ENCODE measurements at places on chromosomes 12 and 14. TPM values are rescaled to one million over a fixed set of nuclear protein-coding genes. Genes with fewer than 3 reads are reported as not detected.

GRCh38 chr12:120470150-120470784 is 719 bp upstream of the SRSF9 start:
- no peak for DNase-seq

DNA sequence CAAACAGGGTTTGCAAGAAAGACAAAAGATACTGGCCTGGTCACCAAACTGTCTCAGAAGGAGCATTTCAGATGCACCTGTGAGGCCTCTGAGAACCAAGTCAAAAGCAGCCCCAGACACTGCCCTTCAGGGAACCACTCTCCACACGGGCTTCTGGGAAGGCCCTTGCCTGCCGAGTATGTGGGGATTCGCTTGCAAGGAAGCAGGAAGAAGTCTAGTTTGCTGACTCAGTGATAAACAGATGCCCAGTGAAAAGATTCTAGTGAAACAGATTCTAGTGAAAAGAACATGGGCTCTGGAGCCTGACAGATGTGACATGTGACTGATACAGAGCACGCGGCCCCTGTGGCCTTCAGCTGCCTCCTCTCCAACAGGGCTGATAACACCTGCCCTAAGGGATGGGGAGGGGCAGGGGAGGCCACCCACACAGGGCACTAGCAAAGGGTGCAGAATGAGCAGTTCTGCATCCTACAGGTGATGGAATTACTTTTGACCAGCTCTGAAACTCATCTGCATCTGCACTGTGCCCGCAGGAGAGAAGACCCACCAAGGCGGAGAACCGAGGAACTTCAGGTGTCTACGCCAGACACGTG is 19.1 kb downstream of the AMN start:
- DNase-seq, result no peak

DNA sequence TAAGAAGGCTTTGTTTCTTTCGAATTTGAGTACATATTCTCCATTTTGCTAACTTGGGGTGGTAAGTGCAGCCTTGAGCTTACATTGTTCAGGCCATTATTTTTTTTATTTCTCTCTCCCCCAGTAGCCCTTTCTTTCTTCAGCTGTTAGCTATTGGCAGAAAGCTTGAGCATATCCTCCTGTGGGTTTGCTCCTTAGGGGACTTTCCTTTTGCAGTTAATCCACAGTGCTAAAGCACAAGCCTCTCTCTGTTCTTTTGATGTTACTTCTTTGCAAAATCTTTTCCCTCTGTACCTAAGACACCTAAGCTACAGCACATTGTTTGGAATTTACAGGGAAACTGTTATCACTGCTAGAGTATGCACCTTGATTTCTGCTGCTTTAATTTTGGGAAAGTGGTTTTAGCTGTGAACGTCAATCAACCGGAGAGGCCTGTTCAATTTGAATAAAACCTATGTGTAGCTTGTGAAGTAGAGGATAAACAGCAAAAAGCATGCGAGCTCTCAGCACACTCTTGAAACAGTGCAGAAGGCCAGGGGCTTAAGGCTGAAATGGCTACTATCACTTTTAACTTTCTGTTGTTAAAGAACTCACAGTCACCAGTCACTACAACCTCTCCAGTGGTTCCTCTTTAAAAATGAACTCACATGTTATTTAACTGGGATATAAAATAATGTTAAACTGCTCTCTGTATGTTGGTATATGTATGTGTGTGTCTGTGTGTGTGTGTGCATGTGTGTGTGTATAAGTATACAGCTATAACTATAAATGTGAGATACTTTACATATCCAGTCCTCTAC is 139.2 kb downstream of the PDZRN4 start:
- no peak for DNase-seq

GRCh38 chr12:22729957-22730443 is 105.0 kb downstream of the ETNK1 start:
- DNase-seq, result no peak

DNA sequence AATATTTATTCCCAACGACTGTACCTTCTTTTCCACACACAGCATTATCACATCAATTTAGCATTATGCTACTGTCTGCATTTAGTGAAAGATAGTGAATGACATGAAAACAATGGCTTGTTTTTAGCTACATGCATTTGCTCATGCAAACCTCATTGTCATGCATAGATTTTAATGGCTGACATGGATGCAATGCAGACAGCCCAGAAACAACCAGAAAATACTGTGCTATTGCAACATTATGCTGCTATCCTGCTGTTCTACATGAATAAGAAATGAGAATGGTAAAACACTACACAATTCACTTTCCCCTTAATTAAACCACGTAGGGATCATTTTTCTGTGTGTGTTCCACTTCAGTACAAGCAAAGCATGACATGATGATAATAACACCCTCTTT is 90.8 kb downstream of the LIN7A start:
- DNase-seq, result no peak

SERPINA5 gene
- 9.1 TPM for polyA plus RNA-seq

DNA sequence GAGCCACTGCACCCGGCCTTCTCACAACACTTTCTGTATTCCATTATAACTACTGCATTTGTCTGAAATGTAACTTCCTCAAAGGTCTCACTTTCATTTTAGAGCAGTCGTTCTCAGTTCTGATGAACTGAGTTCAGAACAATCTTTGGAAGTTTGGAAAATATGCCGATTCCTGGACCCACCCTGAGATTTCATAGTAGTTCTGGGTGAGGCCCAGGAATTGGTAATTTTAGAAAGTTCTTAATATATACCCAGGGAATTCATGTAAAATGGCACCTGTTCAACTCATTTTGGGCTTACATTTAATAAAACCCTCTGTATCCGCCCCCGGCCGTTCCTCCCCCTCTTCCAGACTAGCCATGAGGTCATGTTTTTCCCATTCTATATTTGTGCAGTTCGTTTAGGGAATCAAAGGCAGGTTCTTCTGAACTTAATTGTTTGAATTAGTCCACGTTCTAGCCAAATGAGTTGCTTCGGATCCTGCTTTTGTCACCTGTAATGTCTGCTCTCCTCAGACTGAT is 5.9 kb downstream of the GSG1 start:
- no peak for DNase-seq

GRCh38 chr14:74064883-74065282 is 19.4 kb downstream of the ALDH6A1 start:
- DNase-seq, result no peak

DNA sequence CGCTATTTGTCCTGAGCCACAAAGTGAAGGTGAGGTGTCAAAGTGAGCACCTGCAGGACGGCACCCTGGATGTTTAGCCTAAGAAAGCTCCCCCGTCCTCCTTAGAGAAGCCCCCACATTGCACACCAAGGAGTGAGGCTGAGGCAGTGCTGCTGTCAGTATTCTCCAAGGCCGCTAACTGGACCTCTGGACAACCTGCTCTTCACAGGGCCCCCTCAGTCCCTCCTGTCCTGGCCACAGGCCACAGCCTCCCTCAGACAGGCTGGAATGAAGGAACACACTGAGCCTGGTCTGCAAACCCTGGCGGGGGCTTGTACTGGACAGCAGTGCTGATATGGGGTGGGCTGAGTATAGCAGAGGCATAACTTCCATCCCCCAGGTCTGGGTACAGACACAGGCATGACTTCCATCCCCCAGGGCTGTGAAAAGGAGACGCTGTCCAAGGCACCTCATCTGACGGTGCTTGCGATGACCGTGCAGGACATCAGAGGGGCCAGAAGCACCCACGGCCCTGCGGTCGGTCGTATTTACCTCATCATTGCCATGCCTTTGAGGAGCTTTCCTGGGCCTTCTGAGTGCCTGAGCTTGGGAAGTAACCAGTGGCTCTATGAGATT is 82.4 kb upstream of the DIO3 start:
- no peak for DNase-seq

- no peak for DNase-seq
These were observed 27.9 kb upstream of the RBM19 start for GRCh38 chr12:113994051-113994450.

GRCh38 chr14:73124180-73124894 is 12.0 kb upstream of the PSEN1 start:
- no peak for DNase-seq

KCNMB4 gene
- polyA plus RNA-seq, result 27.7 TPM

GRCh38 chr12:62629971-62630739 is 163.5 kb downstream of the MON2 start:
- no peak for DNase-seq

DNA sequence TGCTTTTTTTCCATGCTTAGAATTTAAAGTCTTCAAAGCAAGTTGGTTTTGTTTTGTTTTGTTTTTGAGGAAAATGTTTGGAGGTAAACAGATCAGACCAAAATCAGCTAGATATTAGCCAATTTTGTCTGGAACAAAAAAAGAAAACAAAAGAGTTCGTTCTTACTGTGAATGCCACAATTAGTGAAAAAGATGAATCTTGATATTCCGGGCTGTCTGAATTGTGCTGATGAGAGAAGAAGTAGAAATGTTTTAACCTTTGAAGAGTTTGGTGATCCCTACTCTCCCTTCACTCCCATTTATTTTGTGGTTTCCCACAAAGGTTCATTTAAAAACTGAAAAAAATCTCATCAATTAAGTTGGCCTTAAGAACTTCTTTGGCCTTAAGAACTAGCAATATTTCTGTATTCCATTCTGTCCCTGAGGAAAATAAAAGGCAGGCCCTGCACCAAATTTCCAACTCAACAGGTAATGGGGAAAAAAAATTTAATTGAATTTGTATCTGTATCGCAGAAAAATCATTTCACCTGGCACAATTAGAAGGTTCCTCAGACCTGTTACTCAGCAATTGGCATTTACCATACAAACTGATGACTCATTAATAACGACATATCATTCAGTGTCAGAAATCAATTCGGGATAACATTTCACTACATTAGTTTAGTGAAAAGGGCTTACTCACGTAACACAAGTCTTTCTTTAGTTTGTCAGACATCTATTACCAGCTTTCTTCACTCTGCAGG is 562 bp upstream of the GLIPR1L2 start:
- DNase-seq, result no peak

TMEM229B gene
- 3.8 TPM for polyA plus RNA-seq

DNA sequence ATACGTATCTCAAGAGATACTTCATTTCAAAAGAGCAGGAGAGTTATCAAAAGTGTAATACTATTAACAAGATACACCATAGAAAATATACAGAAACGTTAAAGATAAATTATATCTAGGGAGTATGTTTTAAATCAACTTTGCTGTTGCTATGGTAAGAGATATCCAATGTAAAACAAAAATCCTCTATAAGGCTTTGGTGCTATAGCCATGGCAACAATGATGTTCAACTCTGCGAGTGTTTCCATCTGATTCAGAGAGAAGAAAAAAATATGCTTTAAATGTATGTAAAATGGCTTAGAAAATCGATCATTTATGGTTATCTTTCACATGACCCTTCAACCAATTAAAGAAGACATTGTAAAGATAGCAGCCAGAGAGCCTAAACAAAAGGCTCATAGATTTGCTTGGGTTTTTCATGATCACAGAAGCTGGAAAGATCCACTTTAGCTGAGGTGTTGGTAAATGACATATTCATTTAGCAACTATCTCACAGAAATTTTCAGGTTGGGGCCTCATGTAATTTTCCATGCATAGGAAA is 387.0 kb upstream of the GARIN6 start:
- DNase-seq, result no peak

DNA sequence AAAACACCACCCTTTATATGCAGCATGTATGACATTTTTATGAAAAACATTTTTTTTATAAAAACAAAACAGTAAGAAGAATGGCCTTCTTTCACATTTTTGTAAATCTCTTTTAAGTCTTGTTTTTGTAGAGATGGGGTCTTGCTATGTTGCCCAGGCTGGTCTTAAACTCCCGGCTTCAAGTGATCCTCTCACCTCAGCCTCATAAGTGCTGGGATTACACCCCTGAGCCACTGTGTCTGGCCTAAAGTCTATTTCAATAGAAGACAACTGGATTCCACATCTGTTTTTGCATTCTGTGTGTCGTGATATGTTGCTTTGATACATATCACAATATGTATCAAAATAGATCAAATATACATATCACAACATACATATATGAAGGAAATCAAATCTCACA is 98.9 kb downstream of the ELK3 start:
- DNase-seq, result no peak

GRCh38 chr14:34170882-34171281 is 220.0 kb upstream of the EGLN3 start:
- no peak for DNase-seq

DNA sequence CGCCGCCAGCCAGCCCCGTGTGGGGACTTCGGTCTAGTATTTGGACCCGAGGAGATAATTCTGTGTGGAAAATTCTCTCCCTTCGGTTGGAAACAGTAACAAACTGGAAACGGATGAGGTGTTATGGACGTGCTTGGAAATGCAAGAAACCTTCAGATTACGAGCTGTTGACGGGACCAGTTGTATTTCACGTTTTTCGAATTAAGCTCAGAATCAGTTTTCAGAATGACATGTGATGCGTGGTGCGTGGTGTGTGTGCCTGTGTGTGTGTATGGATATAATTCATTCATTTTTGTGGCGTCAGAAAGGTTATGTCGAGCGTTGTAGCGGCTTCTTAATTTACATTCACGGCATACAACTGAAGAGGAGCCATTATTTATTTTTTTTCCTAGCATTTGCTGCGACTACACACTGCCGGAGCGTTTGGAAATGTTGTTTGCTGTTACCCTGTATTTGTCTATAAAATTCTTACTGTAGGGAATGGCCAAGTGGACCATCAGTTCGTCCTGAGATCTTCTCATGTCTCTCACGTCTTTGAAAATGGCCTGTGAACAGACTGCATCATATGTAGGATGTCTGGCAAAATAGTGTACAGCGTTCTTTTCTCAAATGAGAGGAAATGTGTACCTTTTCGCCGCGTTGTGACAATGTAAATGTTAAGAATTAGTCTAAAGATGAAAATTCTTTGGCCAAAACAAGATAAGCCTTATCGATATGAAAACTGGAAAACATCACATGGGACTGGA is 1.3 kb downstream of the TRAF3 start:
- DNase-seq, result no peak

DNA sequence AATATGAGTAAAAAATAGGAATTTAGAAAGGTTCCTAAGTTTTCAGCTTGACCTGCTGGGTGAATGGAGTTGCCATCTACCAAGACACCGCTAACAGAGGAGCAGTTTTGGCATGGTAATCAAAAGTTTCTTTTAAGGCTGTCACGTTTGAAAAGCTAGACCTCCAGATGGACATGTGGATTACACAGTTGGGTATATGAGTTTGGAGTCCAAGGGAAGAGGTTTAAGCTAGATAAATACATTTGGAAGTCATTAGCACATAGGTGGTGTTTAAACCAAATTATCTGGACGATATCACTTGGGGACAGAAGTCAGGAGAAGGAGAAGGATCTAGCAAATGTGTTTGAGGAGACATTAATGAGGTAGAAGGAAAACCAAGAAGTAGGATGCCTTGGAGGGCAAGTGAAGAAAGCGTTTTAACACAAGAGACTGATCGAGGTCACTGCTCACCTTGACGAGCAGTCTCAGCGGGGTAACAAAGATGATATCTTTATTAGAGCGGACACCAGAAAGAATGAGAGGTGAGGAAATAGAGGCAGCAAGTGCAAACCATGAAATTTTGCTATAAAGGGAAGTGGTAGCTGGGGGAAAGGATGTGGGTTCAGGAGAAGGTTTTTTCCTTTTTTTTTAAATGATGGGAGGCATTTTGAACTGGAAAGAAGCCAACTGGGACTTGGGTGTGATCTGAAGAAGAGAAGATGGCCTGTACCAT is 17.6 kb downstream of the PNP start:
- DNase-seq, result no peak

- no peak for DNase-seq
These were observed 103.9 kb upstream of the MYL2 start for GRCh38 chr12:111024205-111024801.

GALNT8 gene
- 3.5 TPM for polyA plus RNA-seq

BMAL2 gene
- polyA plus RNA-seq, result 5.6 TPM

ASB2 gene
- 0.59 TPM for polyA plus RNA-seq

GRCh38 chr14:21840765-21841164 is 167.1 kb upstream of the OR4E1 start:
- DNase-seq, result no peak

- no peak for DNase-seq
These were observed 632.8 kb downstream of the DIO2 start for GRCh38 chr14:79578470-79578869.

GRCh38 chr14:104116756-104117340 is 21.5 kb upstream of the KIF26A start:
- no peak for DNase-seq

All from left renal cortex interstitium (tissue), 4 donors.